Uterus (tissue), 4 donors: ENCODE measurements at places on chromosomes 1 and 21.

DNA sequence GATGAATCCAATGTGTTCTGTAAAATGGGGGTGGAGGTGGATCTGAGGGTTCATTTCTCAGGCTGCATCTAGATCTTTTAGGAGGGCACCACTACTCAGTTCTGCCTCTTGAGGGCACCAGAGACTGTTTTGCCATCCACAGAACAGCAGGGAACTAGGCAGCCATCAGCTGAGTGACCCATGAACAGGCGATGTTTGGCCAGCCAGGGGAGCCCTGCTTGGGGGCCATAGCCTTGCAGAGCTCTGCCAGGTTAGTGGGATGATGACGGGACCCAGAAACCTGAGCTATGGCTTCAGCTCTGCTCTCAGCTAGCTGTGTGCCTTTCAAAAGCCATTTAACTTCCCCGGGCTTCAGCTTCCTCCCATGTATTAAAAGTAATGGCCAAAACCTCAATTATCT is 13.4 kb upstream of the NOS1AP start:
- DNase-seq, result peak; percentile 37

GRCh38 chr1:73100216-73100615 is 817.9 kb upstream of the NEGR1 start:
- DNase-seq, result no peak

DNA sequence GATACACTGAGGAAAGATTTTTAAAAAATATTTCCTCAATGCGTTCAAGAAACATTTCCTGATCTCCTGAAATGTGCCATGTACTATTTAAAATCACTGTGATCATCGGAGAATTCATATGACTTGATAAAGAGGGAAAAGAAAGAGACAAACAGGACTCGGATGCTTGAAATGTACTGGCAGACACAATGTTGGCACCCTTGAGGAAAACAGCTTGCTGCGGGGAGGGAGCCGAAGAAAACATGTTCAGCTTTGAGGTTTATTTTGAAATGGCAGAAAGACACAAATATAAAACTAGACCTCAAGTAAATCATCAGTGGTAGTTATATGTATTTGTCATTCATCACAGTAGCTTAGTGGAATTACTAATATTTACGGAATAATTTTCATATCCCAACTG is 100.9 kb upstream of the BRINP3 start:
- DNase-seq, result no peak

GRCh38 chr1:8651236-8651890 is 166.1 kb downstream of the RERE start:
- DNase-seq, result no peak

GRCh38 chr1:8682573-8682972 is 134.9 kb downstream of the RERE start:
- no peak for DNase-seq

DNA sequence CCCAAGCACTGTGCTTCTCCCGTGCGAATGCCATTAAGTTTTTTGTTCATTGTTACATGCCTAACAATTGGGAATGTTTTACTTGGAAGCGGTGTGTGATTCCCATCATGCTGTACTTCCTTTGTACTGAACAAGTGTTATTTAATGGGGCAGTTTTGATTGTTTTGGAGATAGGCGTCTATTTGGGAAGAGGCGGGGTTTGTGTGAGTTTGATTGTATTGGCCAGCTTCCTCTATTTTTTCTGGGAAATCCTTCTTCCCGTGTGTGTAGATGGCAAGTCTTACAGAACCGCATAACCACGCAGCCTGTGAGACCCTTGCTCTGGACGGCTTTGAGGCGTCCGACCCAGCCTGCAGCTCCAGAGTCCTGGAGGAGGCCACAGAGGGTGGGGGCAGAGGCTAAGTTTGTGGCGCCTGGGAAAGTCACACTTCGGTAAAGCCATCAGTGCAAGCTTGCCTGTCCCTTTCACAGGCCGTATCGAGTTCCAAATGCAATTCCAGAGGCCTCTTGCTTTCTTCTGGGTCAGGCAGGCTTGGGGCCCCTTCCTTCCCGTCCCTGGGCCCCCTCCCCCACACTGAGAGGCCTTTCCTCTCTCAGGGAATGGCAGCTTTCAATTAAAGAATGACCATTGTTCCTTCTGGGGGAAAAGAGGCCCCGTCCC is 210.3 kb downstream of the TOMM20 start:
- no peak for DNase-seq
